ENCODE measurements at places on chromosomes 4 and X.

DNA sequence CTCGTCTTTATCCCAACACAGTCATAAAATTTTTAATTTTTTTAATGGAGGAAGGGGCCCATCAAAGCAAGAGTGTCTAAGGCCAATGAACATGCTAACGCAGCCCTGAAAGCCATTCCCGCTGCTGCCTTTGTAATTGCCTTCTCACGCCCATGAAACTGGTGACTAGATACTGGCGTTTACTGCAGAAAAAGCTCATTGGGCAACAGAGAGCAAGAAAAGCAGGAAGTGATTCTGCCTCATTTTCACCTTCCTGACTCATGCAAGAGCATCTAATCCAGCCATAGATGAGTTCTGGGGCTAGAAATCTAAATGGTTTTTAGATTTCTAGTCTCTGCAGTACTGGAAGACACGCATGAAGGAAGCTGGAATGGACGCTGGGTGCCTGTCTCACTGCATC, 72.5 kb downstream of the ANXA3 start:
- no peak for DNase-seq

DNA sequence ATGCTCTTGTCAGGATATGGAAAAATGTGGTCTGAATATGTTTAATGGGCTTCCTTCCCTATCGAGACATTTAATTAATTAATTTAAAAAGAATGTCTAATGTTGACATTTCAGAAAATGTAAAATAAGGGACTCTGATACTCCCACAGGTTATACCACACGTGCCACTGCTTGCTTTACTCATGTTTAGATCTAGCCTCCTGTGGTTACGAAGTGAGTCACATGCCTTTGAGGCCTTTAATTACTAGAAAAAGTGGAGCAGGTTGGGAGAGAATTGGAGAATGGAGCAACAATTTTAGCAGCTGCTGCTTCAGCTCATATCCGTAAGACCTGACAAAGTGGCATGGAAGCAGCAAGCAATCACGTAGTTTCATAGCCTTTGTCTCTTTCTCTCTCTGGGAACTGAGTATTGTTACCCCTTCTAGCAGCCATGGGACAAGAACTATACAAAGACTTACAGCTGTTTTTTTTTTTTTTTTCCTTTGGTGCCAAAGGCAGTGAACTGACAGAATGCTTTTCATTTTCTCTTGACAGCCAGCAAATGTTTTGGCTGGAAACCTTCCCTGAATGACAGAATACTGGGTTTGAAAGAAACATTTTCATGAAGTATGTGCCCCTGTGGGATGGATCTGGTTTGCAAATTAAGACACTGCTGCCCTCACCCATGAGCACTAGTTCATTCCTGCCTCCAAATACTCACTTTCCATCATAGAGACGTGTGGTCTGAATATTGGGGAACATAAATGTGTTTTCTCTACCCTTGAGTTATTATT, 355.1 kb upstream of the PABPC5 start:
- DNase-seq: no peak

- no peak for DNase-seq
These were observed 185.3 kb downstream of the MID1IP1 start for GRCh38 chrX:38986586-38986985.

DNA sequence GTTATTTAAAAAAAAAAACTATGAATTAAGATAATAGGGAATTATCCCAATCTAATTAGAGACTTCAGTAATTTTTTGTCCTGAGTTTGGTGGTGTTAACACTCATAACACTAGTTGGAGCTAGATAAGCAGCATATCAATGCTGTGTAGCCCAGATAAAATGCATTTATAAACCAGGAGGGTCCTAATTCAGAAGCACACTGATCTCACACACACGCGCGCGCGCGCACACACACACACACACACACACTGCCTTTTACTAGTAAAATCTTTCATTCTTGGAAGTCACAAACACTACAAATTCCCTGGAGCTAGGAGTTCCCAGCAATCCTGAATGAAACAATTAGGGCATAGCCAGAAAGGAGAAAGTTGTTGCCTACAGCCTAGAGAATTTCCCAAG, 3.2 kb downstream of the UNC5C start:
- no peak for DNase-seq

- no peak for DNase-seq
These were observed 117.0 kb downstream of the DHRSX start for GRCh38 chrX:2383735-2384134.

- DNase-seq: no peak
These were observed 186.4 kb upstream of the PUDP start for GRCh38 chrX:7334253-7334935.

DNA sequence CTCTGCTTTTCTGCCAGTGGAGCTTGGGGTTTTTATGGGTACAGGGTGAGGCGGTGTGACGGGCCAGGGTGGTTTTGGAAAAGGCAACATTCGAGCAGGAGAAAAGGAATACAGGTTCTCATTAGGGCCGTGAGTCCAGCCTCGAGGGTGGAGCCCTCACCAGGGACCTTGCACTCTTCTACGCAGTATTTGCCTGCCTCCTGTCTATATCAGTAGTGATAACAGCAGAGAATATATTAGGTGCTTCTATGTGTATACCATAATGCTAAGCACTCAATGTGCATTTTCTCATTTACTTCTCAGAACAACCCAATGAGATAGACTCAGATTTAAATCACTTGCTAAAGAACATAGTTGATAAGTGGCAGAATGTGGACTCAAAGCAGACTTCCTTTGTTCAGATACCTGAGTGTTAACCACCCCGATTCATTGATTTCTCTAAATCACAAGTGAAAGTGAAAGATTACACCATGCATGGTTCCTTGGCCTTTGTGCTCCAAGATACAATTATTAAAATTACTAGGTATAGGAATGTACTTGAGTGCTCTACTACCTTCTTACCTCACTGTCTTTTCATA, 403.9 kb downstream of the PCDH7 start:
- no peak for DNase-seq

Measured in activated gamma-delta T cell treated with Interleukin-2 at 50 U/mL for 16 hours (primary cell).